CD4-positive, CD25-positive, alpha-beta regulatory T cell (primary cell): ENCODE measurements at places on chromosomes 1 and 21. TPM values are rescaled to one million over a fixed set of nuclear protein-coding genes. Genes with fewer than 3 reads are reported as not detected.

Gene MAP3K7CL
- 24.6 TPM for total RNA-seq

Gene SPRR5
- not detected for total RNA-seq

Gene ELF3
- total RNA-seq = 1.0 TPM

GRCh38 chr1:18643154-18644012 is 12.7 kb downstream of the PAX7 start:
- DNase-seq = no peak

- DNase-seq = peak; percentile 54
These were observed 1.2 kb downstream of the TUT4 start for GRCh38 chr1:52551507-52552235.

- DNase-seq = no peak
These were observed 41.1 kb upstream of the RPL11 start for GRCh38 chr1:23650344-23650990.

DNA sequence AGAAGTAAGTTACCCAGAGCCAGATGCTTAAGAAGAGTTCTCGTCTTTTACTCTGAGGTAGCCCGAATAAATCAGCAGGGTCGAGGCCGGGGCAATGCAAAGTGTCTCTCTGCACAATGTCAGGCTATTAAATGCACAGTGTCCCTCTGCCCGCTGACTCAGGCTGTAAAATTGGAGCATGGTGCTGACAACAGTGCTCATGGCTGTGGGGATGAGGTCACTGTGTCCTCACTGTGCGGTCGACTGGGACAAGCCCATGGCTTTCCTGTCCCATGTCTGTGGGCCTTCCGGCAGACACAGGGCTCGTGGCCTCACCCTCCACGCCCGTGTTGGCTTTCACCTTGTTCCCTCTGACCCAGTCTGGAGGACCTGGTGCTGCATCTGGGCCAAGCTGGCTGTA is 14.6 kb upstream of the SLC2A1 start:
- DNase-seq = no peak

DNA sequence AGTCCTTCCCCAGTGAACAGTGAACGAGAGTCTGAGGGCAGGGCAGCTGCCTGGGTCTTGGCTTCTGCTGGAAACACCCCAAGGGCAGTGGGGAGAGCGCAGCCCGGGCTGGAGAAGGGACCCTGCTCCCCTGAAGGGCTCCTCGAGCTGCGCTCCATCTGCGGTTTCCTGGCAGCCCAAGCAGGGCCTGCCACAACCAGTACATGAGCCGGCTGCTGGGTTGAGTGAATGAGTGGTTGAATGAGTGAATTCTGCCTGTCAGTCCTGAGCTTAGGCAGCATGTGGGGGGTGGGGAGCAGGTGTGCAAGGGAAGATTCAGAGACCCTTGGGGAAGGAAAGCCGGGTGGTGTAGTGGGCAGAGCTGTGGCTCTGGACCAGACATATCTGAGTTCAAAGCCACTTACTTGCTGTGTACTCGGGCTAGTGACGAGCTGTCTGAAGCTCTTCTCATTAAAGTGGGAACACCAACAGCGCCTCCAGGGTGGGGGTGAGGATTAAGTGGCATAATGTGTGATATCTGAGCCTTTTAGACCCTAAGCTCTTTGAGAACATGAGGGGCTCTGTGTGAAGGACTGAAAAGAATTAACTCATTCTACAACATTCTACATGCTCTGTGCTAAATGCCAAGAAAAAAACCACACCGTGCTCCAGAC is 3.7 kb downstream of the OPRD1 start:
- no peak for DNase-seq

DNA sequence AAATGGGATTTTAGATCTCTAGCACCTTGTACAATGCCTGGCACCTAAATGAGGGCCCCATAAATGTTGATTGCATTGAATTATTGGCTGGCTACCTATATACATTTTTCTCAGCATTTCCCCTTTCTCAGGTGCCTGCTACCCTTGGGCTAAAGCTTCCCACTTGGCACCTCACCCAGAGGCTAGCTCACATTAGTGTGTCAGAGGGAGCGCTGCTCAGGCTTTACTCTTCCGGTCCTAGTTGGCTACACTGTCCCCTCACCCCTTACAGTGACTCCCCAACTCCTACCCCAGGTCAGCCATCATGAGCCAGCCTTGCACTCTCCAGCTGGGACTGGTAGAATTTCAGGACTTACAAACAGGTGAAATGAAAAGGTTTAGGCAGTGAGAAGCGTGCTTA is 9.5 kb downstream of the TRAF5 start:
- no peak for DNase-seq

- no peak for DNase-seq
These were observed 6.5 kb upstream of the LRRC39 start for GRCh38 chr1:100184536-100184935.

Gene FAM151A
- not detected for total RNA-seq

DNA sequence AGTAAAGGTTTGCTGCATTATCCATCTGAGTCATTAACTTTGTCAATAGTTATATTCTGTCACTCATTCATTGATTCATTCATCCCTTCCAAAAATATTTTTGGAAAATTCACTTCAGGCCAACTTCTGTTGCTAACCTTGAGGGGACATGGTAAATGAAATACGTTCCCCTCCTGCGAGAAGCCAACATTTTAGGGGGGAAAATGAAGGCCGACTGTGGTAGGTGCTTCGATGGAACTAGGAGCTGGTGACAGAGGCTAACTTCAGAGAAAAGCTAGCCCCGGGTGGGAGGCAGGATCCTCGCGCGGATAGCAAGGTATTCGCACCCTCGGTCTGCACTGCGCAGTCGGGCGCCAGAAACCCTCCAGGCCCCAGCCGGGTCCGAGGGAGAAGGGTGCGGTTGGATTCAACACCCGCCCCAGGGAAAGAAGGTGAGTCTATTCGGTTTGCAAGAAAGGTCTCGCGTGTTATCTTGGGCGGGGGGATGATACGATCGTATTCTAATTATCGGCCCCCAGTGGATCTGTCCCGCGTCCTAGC is 646 bp upstream of the RRP15 start:
- no peak for DNase-seq

GRCh38 chr1:25544819-25545218 is 1.4 kb downstream of the LDLRAP1 start:
- no peak for DNase-seq

Gene KIF2C
- total RNA-seq = 1.5 TPM

DNA sequence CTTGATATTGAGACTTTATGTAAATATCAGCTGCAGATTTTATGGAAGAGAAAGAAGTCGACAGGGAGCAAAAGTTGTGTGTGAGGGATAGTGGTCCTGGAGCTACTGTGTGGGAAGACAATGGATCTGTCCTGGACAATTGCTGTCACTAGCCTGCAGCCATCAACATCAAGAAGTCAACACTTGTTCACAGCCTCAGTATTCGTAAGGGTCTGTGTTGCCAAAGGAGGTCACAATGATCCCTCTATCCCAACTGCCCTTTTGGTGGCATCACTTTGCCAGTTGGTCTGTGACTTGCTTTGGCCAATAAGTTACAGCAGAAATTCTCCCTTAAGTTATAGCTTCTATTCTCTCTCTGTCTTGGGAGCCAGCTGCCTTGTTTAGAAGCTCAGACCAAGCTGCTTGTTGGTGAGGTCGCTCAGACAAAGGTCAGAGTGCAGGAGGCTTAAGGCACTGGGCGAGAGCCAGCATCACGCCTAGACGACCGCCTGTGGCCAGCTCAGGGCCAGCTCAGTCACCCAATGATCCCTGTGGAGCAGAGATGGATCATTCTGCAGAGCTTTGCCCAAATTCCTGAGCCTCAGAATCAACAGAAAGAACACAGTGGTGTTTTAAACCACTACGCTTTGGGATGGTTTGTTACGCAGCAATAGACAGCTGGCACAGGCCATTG is 134.9 kb downstream of the RHOU start:
- DNase-seq = no peak
